ENCODE measurements at places on chromosomes 5 and 9.

GRCh38 chr9:37587521-37587920 is 4.9 kb downstream of the TOMM5 start:
- DNase-seq = no peak

DNA sequence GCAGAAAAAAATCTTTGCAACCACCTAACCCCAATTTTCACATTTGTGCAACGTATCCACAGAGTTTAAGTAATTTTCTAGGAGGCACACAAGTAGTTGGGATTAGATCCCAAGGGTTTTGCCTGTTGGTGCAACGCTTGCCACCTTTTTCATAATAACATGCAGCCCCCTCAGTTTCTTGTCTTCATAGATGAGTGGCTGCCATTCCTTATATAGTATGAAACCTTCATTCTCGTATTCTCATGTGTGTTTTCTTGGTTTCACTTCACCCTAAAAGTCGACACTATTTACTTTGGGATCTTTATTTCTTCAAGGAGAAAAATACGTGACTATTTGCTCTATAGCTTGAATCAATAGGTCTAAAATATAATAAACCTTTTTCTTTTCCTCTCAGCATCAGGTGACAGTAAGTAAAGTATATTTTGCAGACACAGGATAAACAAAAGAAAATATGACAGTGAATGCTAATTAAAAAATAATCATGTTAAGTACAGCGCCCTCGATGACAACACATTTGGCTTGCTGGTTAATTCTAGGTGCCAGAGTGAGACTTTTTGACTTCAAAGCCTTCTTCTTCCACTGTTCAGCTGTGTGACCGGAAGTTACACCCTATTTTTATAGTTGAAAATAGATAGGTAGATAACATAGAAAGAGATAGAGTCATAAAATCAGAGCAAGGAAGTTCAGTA is 342.8 kb upstream of the CCNG1 start:
- no peak for DNase-seq

DNA sequence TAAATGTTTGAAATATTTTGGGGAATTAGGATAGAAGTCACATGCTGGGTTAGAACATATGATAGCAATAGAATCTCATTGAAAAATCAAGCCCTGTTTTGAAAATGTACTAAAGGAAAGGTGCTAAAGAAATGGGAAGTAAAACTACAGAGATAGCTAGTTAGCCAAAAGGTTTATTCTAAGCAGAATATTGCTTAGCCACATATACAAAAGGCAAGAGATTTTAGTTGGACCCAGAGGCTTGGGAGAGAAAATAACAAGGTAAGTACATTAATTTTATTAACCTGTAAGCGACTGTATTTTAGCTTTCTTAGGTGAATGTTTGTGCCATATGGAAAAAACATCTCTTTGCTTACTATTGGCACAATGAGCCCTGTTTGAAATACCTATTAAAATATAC is 108.3 kb downstream of the RPS23 start:
- no peak for DNase-seq

DNA sequence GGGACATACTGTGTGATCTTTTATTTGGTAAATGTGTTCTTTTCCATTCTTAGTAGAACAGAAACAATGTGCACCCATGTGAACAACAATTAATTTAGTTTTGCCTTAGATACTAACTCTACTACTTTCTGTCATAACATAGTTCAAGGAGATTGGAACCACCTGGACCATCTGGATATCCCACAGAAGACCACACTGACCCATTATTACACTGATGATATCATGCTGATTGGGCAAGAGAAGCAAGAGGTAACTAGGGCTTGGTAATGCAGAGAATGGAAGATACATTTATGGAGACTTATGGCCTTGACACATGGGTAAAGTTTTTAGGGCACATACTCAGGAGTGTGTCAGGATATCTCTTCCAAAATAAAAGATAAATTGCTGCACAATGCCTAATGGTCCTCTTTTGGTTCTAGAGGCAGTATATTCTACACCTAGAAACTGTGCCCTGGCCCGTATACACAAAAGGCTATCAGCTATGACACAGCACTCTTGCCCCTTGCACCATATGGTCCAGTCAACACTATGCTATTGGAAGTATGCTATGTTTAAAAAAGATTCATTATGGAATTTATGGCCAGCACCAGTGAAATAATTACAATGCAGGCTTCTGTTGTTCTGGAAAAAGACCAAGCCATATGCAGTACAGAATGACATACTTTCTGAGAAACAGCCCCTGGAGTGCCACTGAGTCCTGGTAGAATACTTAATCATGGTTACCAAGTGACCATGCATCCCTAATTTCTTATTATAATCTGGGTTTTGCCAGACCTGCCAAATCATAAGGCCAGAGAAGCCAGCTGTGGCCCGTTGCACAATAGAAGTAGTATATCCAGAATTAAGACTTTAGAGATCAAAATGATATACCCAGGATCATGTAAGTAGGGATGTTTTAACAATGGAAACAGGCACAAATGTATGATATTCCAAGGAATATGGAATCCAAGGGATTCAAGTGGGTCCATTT is 41.6 kb upstream of the MROH2B start:
- DNase-seq = no peak

DNA sequence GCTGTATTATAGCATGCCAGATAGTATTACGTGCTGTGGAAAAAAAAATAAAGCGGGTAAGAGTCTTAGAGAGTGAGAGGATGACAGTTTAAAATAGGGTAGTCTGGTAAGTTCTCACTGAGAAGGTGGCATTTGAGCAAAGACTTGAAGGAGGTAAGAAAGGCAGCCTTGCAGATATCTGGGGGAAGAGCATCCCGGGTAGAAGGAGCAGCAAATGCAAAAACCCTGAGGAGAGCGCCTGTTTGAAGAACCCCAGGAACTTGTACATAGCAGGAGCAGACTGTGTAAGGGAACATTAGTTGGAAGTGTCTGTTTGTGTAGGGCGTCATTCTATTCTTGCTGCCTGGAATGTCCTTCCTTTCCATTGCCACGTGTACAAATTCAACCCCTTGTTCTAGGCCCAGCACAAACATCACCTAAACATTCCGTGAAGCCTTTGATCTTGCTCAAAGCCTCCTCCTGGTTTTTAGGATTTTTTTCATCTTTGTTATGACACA is 2.6 kb downstream of the AP3S1 start:
- DNase-seq = no peak

DNA sequence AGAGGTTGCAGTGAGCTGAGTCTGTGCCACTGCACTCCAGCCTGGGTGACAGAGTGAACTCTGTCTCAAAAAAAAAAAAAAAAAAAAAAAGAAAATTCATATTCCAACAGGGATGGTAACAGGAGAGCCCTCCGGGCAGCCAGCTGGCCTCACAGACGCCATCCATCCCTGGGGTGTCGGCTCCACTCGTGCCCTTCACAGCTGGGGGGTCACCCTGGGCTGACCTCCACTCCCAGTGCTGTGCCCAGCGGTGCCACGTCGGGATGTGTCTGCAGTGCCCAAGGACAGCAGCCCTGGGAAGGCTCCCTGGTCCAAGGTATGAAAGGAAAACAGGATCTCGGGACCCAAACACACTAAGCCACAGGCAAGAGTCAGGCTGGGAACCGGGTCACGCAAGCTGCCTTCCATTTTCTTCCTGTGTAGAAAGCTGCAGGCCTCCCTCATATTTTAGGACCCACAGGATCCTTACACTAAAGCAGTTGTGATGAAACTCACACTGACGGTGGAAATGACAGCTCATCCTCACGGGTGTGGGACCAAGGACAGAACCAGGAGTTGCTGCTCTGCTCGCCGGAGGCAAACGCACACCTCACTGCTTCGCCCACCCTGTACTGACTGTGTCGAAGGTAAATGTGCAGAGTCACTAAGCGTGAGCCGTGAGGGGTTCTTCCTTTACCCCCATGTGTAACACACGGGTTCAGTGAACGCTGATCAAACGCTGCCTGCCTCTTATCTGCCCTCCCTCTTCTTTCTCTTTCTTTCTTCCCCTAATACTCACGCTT is 5.3 kb downstream of the SLC12A7 start:
- DNase-seq = no peak

GRCh38 chr9:114157516-114158176 is 2.3 kb downstream of the COL27A1 start:
- no peak for DNase-seq

GRCh38 chr9:134358662-134359319 is 32.5 kb downstream of the RXRA start:
- DNase-seq = no peak

GRCh38 chr5:157918811-157919742 is 60.1 kb upstream of the CLINT1 start:
- peak; percentile 2 for DNase-seq

DNA sequence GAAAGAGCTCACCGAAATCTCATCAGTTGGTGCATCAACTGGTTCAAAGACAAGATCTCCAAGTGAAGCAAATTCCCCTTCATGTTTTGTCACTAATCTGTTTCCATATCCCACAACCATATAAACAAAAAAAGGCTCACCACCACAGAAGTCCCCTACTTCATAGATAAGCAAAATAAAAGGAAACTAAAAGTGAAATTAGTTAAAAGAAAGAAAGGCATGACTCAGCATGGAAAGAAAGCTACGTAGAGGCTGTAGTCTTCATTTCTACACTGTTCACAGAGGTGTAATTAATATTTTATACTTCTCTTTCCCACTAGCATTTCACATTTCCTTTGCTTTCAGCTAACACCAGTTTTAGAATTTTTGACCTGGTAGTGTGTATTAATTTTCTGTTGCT is 208.0 kb downstream of the CYLC2 start:
- no peak for DNase-seq

DNA sequence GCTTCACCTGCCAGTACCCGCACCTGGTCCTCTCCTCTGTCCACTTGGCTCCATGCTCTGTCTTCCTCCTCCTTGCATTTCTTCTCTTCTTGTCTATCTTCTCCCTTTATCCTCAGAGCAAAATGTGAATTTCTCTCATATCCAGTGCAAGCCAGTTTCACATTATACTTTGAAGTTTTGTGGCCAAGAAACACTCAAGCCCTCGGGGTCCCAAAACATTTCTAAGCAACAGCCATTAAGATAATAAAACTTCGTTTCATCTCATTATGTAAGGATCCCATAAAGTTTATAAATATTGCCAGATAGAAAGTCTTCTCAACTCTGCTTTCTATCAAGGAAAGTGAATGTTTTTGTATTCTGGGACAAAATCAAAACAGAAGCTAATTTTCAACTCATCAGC is 178.8 kb downstream of the SNX18 start:
- DNase-seq = no peak

DNA sequence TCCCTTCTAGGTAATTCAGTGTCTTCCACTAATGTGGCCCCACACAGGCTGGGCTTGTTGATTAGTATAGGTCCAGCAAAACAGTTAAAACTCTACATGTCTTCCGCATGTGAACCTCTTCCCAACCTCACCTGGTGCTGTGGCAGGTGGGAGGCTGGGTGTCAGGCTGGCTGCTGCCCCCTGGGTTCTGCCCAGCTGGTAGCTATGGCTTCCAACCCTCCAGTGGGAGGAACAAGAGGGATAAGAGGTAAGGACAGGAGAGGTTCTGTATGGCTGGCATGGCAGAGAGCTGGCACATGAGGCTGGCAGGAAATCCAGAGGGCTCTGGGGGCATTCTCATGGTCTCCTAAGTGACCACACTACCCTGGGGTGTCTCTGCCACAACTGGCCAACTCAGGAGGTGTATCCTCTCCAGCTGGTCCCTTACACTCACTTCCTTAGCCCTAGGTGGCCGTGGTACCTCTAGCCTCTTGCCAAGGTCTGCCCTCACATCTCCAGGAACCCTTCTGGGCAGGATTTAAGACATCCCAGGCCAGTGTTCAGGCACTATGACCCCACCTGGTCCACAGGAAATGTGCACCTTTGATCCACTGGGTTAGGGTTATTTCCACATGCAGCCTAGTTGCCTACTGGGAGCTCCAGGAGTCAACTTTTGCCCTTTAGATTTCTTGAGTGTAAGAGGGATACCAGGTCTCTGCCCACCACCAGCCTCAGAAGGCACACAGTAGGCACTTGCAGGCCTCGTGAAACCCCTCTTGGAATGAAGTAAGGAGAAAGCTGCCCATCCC is 41.7 kb downstream of the AHRR start:
- no peak for DNase-seq

DNA sequence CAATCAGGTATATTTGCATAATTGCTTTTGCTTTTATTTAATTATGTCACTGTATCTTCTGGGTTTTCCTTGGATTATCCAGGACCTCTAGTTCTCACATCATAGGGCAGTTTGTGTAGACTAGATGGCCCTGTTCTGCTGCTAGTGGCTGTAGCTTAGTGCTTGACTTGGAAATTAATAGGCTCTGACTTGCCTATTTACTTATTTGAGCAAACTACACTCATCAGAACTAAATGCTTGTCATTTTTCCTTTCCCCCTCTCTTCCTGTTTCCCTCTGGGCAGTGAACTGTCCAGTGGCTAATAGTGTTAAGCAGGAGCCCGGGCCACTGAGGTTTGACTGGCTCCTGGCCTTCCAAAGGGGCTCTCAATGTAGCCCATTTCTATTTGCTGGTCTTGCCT is 135.7 kb downstream of the MAN2A1 start:
- no peak for DNase-seq

- no peak for DNase-seq
Observed at GRCh38 chr5:52419357-52419756, 368.4 kb upstream of the ITGA1 start.
